ENCODE measurements at places on chromosomes 7 and 10.

- no peak for DNase-seq
Measured at GRCh38 chr10:25745976-25746375, 188.1 kb upstream of the MYO3A start.

GRCh38 chr7:158811461-158811860 is 17.8 kb downstream of the ESYT2 start:
- DNase-seq, result no peak

DNA sequence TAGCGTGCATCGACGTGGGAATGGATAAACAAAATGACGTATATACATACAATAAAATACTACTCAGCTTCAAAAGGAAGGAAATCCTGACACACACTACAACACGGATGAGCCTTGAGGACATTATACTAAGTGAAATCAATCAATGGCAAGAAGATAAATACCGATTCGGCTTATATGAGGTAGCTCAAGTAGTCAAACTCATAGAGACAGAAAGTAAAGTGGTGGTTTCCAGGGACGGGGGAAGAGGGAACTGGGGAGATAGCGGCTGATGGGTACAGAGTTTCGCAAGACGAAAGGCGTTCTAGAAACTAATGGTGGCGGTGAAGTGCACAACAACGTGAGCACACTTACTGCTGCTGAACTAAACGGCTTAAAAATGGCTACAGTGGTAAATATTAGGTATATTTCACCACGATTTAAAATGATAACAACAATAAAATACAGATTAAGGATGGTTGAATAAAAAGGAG is 516.7 kb downstream of the PARD3 start:
- DNase-seq, result no peak

DNA sequence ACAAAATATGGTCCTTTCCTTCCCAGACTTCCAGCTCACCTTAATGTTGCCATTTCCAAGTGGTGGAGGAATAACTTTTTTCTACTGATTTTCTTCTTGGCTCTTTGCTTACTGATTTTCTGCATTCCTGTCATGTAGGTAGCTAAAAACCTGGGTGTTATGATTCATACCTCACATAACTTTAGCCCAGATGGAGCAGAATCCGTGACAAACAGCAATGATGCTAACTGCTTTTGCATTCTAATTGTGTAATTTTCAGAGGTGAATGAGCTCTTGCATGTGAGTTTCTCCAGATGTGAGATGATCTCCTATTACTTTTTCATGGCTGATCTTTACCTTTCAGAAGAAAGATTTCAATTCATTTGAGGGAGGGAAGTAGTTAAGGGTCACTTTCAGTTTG is 43.4 kb downstream of the WDR11 start:
- DNase-seq, result no peak

GRCh38 chr10:35875016-35875676 is 233.1 kb upstream of the FZD8 start:
- DNase-seq, result no peak

DNA sequence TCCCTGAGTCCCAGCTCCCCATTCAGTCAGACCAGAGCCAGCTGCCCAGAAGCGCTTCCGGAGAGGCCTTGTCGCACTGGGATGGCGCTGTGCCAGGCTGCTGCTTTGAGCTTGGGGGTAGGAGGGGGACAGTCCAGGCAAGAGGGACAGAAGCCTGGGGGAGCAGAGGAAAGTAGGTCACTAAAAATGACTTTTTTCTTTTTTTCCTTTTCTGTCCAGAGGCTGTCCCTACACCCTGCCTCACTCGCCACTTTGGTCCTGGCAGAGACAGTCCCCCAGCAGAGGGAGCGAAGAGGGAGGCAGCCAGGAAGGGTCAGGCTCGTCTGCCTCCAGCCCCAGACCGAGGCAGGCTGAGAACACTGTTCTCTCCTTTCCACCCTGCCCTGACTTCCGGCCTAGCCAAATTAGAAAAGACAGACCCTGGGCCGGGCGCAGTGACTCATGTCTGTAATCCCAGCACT is 15.8 kb upstream of the TRIM8 start:
- DNase-seq, result no peak

DNA sequence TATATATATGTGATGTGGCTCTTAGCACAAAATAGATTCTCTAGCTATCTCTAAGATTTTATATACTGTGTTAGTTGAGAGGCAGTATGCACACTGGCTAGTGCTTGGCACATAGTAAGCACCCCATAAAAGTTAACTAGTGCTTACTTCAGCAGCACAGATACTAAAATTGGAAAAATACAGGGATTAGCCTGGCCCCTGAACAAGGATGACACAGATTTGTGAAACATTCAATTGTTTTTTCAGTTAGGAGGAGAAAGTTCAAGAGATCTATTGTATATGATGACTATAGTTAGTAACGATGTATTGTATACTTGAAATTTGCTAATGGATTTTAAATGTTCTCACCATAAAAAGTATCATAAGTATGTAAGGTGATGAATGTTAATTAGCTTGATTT is 78.3 kb upstream of the LRRC17 start:
- no peak for DNase-seq

DNA sequence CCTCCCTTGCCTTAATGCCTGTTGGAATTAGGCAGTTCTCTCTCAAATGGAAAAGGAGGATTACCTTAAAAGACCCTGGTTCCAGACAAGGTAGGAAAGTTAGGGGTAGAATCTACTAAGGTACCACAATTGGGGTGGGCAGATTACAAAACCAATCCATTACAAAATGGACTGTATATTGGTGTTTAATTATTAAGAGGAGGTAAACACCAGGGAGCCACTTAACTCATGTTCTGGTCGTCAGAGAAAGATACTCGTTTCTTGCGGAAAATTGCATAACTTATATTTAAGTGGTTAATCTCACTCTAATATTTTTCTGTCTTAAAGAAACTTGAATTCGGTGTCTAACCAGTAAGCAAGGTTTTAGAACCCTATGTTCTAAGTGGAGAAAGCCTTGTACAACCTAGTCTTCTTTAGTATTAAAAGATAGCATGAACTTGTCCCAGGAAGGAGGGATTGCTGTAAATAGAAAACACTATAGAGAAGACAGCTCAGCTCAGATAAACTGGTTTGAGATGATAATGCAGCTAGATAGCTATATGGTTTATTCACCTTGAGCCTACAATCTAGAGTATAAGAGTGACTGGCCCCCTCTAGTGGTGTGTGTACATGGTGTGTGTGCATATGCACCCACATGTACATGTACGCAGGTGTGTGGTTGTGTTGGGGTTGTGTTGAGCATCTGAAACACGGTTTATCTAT is 58.0 kb upstream of the STRIP2 start:
- no peak for DNase-seq
